ENCODE measurements at places on chromosomes 2 and 18.

DNA sequence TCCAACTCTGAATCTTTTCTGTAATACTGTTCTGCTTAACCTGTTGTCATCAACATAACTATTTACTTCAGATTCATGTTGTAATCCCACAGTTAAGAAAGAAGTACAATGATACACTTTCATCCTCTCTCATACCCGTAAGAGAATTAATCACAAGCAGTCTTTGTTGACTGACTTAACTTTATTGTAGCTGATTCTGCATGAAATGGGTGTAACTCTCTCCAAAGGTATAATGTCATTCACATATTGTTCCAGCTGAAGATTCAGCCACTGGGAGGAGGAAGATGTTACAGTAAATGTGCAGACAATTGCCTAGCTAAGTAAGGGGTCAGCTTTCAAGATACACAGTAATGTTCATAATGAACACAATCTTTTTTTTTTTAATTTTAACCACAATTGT is 13.5 kb upstream of the DSG2 start:
- DNase-seq = no peak

- DNase-seq = no peak
Observed at GRCh38 chr2:190807886-190808285, 72.7 kb upstream of the GLS start.

GRCh38 chr2:150167711-150168110 is 319.8 kb downstream of the RND3 start:
- DNase-seq = no peak

DNA sequence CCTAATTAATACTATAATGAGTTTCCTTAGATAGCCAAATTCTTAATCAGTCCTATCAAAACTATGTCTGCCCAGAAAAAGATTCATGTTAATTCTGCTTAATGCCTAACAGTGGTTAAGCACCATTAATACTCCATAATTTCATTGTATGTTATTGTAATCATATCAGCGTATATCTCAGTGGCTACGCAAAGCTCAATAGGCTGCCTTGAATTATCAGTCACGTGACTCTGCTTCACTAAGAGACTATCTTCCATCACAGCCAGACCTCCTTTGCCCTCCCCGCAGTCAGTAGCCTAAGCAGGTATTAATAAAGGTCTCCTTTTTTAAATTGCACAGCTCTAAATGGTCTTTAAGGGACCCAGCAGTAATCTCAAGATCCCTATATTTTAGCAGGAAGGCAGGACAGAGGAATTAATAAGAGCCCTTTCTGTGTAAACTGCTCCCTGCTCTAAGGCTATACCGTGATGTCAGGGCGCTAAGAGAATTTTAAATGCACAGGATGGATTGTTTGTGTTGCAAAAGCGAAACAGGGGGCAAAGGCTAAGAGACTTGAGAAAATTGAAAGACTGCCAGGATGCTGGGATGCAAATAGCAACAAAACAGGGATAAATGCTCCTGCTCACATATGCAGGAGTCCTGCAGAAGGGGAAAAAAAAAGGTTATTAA is 215.6 kb upstream of the POU3F3 start:
- DNase-seq = no peak

- no peak for DNase-seq
Observed at GRCh38 chr2:164669291-164669690, 48.0 kb upstream of the GRB14 start.

Data from stimulated activated CD8-positive, alpha-beta memory T cell treated with anti-CD3 and anti-CD28 coated beads, Interleukin-15, amount 100 ng/mL, for 24 hours (primary cell).